ENCODE measurements at places on chromosomes 2 and 18. TPM values are rescaled to one million over a fixed set of nuclear protein-coding genes. Genes with fewer than 3 reads are reported as not detected.

LYPD6 gene
- 0.21 TPM for total RNA-seq

SS18 gene
- 30.3 TPM for total RNA-seq

WNT10A gene
- 0.16 TPM for total RNA-seq

CYBRD1 gene
- 78.5 TPM for total RNA-seq

DNA sequence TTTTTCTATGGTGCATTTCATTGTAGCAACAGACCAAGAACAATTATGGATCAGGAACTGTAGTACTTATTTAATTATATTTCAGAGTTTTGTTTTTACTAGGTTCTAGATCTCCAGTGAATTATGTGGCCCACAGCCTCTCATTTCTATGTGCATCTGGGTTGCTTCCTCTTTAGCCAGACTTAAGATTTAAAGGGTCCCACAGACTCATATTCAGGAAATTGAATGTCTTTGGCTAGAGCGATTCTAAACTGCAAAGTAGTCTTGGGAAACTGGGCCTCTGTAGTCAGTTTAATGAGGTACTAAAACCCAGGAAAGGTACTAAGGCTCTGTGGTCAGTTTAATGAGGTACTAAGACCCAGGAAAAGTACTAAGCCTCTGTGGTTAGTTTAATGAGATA lies 94.4 kb downstream of the LYPD6B start:
- DNase-seq: no peak

- DNase-seq: no peak
These were observed 180.6 kb downstream of the ZNF407 start for GRCh38 chr18:74778191-74778847.
